Activated T-cell treated with anti-CD3 and anti-CD28 coated beads, Interleukin-2, amount 50 U/mL, for 4 hours (primary cell): ENCODE measurements at places on chromosomes 6 and 20. TPM values are rescaled to one million over a fixed set of nuclear protein-coding genes. Genes with fewer than 3 reads are reported as not detected.

DNA sequence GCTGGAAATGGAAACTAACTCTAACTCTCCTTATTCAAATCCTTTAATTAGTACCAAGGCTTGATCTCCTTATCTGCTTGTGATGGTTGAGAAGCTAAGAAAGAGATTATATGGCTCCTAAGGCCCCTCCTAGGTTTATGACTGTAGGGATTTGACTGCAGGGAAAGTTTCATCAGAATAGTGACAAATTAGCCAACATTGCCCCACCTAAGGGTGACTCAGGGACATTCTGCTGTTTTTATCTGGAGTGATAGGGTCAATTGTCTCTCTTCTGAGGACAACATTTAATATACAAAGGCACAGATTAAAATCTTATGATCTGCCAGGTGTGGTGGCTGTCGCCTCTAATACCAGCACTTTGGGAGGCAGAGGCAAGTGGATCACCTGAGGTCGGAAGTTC is 138.1 kb upstream of the MARCKS start:
- no peak for DNase-seq

DNA sequence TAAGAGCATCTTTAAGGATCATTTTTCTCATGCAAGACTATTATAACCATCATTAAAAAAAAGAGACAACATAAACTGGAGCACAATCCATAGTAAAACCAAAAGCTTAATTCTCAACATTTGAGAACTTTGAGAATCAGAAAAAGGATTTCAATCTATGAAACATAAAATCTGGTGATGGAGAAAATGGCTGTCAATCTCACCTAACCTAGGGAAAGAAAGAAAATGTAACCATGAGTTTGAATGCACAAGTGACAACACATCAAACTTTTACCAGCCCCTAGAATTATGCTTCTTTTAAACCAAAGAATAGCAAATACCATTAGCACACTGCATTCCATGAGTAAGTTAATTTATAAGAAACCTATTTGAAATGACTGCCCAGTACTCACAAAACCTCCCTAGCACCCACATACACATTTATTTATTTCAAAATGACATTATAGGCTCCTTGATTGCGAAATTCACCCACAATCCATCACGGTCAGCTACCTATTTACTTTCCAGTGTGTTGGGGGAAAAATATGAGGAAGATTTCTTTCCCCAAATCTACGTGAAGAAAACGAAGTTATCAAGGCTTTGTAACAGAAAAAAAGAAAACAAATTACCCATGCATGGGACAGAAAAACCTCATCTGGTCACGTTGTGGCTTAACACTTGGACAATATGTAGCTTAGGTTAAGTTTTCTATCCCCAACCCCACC is 828 bp downstream of the ASCC3 start:
- DNase-seq = no peak

DNA sequence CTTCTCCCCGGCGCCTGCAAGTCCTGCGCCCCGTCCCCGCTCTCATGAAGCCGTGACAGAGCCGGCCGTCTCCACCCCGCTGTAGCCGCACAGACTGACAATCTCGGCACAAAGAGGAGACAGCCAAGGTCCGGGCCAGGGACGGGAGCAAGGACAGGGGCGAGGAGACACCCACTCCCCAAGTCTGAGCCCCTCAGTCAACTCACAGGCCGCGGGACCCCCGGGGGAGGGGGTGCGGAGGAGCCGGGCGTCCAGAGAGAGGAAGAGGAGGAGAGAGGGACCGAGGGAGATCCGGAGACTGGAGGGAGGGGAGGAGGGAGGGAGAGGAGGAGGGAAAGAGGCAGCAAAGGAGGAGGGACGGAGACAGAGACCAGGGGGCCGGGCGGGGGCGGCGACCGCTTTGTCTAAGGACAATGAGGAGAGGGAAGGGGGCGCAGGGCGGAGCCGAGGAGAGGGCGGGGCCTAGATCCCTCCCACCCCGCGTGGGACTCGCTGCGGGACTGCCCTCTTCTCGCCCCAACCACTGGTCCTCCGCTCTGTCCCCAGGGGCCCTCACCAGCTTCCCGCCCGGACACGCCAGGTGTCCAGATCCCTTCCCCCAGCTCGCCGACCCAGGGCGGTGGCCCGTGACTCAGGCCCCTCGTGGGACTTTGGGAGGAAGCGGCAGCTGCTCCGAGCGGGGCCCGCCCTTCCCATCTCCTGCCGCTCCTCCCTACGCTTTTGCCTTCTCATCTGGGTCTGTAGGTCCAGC is 638 bp upstream of the PPP1R18 start:
- DNase-seq = peak; percentile 69

DNA sequence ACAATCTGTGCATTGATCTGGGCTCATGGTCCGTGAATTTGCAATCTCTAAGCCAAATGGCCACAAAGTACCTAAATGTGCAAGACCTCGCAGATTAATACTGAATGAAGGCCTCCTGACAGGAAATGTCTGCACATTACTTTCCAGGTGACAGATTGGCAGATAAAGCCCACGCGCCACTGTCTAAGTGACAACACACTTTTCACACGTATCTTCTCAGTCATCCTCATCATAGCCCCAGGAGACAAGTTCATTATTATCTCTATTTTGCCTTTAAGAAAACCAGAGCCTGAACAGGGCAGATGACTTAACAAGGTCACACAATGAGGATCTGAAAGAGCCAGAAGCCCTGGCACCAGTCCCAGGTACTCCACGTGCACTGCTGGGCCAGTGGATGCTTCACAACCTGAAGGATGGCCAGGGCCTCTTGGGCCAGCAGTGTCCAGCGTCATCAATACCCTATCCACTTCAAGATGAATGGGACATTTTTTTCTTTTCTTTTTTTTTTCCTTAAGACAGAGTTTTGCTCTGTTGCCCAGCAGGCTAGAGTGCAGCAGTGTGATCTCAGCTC is 266.3 kb downstream of the PTPRT start:
- no peak for DNase-seq

DNA sequence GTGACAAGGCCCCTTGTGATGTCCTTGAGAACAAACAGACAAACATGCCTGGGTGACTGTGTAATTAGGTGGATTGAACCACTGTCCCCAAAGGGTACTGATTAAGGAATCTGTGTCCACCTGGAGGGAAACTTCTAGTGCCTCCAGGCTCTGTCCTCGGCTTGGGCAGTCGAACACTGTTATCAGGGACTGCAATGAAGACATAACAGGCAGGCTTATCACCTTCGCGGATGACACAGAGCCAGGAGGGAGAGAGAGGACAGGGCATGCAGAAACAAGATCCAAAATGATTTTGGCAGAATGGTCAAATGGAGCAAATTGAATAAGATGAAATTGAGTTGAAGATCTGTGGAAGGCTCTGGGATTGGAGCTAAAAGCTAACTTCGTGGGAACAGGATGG is 60.9 kb upstream of the ZFAND3 start:
- no peak for DNase-seq

GRCh38 chr6:45448417-45449389 is 71.0 kb upstream of the SUPT3H start:
- no peak for DNase-seq

DNA sequence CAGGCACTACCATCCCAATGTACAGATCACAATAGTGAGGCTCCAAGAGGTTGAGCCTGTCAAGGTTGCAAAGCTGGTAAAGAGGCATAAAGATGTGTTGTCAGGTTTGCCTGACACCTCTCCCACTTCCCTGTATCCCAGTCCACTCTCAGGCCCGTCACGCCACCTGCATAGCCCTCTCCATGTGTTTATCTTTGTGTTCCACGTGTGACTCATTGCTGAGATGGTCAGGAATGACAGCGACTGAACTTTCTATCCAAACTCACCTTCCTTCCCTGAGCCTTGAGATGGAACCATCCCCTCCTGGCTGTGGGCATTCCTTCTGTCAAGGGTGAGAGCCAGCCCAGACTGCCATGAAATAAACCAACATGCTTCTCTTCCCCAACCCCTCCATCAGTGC is 578.3 kb downstream of the PTPRT start:
- DNase-seq = no peak

Gene GMEB2
- total RNA-seq = 15.1 TPM
